ENCODE measurements at places on chromosomes 11 and 22.

GRCh38 chr22:23089633-23090456 is 19.5 kb downstream of the GNAZ start:
- no peak for DNase-seq

- DNase-seq, result no peak
Measured at GRCh38 chr11:95676308-95676707, 113.3 kb downstream of the FAM76B start.

DNA sequence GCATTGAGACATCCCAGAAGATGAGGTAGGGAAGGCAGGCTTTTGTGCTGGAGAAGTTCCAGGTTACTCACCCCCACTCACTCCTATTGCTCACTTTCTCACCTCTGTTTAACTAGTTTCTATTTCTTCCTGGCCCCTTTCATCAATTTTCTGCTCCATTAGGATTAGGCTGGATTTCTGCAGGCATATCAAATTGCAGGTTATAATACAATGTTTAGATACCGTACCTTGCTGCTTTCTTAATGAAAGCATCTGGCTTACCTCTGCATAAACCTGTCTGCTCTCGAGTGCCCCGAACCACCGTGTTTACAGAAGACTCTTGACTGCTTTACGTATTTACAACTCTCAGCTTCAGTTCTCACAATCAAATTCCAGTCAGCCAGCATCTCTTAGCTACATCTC is 173.7 kb downstream of the ADAMTS15 start:
- DNase-seq, result no peak

- DNase-seq, result no peak
Measured at GRCh38 chr11:120740380-120740779, 228.8 kb downstream of the GRIK4 start.

DNA sequence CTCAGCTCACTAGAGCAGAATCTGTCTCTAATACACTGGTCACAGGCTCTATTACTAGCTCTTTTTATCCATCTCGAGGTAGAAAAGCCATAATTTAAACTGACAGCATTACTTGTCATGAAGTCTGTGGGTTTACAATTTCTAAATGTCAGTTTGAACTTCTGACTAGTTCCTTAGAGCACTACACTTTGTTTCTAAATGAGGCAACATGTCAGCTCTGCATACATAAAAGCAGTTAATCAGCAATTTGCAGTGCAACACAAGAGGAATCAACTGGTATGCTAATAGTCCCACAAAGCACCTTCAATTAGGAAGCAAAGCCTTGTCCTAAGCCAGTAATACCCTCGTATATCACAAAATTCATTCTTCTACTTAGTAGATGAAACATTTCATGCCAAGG is 321.3 kb downstream of the TTC28 start:
- no peak for DNase-seq

All from hindlimb muscle (tissue), 1 donor.